Mesothelial cell of epicardium (in vitro differentiated cells): ENCODE measurements at places on chromosomes 11 and 22. TPM values are rescaled to one million over a fixed set of nuclear protein-coding genes. Genes with fewer than 3 reads are reported as not detected.
A peak's percentile ranks its signal among the peaks of the same experiment; 100 is the strongest.

The SLC22A9 gene
- not detected in 3 replicates for total RNA-seq

DNA sequence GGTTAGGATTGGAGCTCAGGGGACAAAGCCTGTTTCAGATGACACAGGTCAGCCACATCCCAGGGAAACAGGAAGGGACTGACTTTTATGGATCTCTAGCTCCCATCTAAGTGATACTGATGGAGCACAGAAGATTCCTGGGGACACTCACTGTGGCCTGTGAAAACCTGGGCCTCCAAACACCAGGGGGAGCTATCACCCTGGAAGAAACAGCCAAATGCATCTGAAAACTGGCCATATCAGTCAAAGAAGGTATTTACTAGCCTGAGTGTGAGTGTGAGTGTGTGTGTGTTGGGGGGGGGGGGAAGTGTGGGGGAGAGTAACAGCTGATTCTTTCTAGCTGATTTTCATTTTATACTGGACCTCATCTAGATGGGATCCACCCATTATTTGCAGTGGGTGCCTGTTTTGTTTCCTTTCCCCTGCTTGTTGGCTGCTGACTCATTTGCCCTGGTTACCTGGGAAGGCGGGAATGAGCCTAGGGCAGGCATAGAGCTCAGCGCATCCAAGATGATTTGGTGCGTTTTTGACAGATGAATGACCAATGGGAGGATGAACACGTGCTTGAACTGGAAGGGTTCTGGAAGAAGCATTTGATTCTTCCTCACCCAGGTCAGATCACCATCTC, 284.0 kb downstream of the KIRREL3 start:
- peaks cover 70% of the 10 kb centered on the region for H3K27me3 ChIP-seq
- H3K4me1 ChIP-seq = peaks cover 4% of the 10 kb centered on the region
- peak; percentile 72 for DNase-seq
- H3K4me3 ChIP-seq = no peak overlapping the region
- H3K36me3 ChIP-seq = no peaks in the 10 kb centered on the region

The DRD2 gene
- 5.5 to 7.5 TPM (median 5.9 TPM) in 3 replicates for total RNA-seq

The SMTNL1 gene
- total RNA-seq = not detected in 3 replicates

DNA sequence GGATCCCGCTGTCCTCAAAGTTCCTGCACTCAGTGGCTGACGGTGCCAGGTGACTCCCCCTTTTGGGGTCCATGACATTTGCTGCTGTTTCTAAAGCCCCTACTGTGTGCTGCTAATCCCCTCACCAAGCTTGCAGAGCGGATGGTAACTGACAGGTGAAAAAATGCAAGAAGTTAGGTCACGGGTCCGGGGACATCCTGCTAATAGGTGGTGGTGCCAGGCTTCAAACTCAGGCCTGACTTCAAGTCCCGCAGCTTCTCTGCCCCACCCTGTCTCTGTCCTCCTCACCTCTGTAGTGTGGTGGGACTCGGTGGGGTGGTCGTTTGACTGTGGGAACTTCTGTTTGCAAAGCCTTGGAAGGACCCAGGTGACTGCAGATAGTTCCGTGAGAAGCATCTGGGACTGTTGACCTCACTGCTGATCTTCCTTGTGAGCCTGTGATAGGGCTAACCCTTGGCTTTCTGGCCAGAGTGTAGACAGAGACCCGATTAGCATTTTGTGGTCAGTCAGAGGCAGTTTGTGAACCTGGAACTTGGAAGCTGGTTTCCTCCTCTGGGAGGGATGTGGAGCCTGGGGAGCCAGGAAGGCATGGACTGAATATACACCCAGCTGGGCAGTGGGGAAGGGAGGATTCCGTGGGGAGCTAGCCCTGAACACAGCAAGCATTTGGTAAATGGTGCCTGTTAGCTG, 115.4 kb upstream of the OR4B1 start:
- DNase-seq = no peak
- no peak overlapping the region for H3K4me3 ChIP-seq
- no peaks in the 10 kb centered on the region for H3K36me3 ChIP-seq

DNA sequence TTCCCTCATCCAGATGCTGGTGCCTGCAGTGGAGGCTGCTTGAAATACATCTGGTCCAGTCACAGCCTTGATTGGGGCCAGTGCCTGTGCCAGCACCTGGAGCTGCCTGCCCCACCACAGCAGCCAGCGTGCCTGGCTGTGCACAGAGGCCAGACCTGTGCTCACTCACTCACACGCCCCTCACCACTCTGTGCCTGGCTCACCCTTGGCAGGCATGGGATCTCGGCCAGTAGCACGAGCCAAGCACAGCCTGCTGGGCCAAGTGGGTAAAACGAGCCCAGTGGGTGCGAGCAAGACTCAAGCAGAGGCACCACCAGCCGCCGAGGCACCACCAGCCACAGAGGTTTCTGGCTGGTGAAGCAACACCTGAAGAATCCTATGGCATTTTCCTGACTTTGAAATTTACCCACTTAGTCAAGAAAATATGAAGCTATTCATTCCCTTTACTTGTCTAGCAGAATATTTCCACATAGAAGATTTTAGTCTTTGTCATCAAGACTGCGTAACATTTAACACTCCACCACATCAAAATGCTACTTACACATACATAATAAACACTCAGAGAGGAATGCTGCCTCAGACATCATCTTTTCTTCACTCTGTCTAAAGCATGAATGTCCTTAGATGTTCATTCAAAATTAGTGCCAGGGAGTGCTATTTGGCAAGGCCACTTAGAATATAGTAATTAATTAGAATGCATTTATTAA, 424.3 kb upstream of the FAT3 start:
- peaks cover 37% of the 10 kb centered on the region for H3K4me1 ChIP-seq
- no peak overlapping the region for H3K27ac ChIP-seq
- no peaks in the 10 kb centered on the region for H3K27me3 ChIP-seq
- H3K4me3 ChIP-seq = no peak overlapping the region
- no peaks in the 10 kb centered on the region for H3K36me3 ChIP-seq
- no peak for DNase-seq

The OR10A2 gene
- total RNA-seq = not detected in 3 replicates

The CCDC15 gene
- total RNA-seq = 2.8 to 3.1 TPM (median 2.9 TPM) in 3 replicates

- no peaks in the 10 kb centered on the region for H3K27me3 ChIP-seq
- H3K27ac ChIP-seq = no peak overlapping the region
These were observed 104.0 kb downstream of the SOX6 start for GRCh38 chr11:16252373-16252772.

The FXYD2 gene
- total RNA-seq = 5.7 to 7.1 TPM (median 6.3 TPM) in 3 replicates

- H3K27me3 ChIP-seq = peaks cover 7% of the 10 kb centered on the region
- no peak for DNase-seq
- H3K4me3 ChIP-seq = no peak overlapping the region
- peaks cover 5% of the 10 kb centered on the region for H3K4me1 ChIP-seq
These were observed 189.8 kb downstream of the CSNK2A3 start for GRCh38 chr11:11163236-11163635.

The SLC1A2 gene
- 1.9 TPM in 3 replicates for total RNA-seq

The OOSP2 gene
- not detected in 3 replicates for total RNA-seq
